Activated CD4-positive, alpha-beta T cell treated with anti-CD3 and anti-CD28 coated beads, Interleukin-10, Interleukin-2, amounts not matched to agents 100 ng/mL and 50 ng/mL, durations not matched to agents 16 hours and 8 hours (primary cell): ENCODE measurements at places on chromosomes 5 and 9.

- DNase-seq = no peak
Observed at GRCh38 chr9:135255033-135255840, 167.8 kb downstream of the OLFM1 start.

DNA sequence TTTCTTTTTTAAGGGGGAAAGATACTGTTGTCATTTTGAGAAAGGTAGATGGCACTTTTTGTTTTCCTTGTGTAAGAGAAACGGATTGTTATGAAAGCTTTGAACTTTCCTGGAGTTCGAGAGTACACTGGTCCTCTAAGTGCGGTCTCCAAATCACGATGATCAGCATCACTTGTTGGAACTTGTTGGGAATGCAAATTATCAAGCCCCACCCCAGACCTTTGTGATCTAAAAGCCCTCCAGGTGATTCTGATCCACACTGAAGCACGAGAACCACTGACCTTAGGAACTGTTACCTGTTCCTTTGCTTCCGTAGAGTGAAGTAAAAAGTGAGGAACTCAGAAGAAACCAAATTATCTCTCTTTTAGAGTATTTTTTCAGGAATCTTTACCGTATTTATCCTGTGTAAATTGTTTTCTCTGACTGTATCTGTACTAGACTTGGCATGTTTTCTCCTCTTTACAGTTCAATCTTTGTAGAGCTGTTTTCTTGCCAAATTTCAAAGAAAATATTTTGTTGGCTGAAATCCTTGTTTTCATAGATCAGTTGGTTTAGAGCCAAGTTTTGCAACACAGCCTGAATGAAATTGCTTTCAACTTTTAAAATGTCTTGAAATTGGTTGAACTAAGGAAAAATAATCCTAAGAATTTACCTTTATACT is 4.0 kb downstream of the MAT2B start:
- no peak for DNase-seq

GRCh38 chr9:105678163-105678562 is 15.9 kb downstream of the TAL2 start:
- DNase-seq = no peak

DNA sequence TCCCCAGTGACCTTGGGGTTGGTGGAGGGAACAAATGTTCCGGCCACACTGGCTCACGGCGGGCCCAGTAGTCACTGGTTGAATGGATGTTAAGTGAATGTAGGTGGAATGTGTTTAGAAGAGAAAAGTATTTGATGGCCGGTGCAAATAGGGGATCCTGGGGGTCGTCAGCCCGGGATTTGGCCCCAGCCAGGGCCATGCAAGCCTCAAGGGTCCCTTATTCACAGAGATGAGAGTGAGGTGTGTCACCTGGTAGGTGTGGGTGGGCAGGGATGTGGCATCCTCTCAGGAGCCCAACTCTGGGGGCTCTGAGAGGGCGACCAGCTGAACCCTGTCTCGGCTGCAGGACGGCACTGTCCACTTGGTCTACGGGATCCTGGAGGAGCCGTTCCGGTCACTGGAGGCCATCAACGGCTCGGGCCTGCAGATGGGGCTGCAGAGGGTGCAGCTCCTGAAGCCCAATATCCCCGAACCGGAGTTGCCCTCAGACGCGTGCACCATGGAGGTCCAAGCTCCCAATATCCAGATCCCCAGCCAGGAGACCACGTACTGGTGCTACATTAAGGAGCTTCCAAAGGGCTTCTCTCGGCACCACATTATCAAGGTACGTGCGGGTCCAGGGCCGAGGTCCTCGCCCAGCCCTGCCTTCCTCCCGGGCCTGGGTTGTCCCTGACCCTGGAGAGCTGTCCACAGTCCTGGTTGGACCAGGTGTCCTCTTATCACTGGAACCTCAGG is 5.9 kb downstream of the DBH start:
- DNase-seq = no peak

GRCh38 chr5:126355940-126356339 is 67.3 kb upstream of the GRAMD2B start:
- no peak for DNase-seq
